Skeletal muscle tissue (tissue), 5 donors: ENCODE measurements at places on chromosomes 6 and 20. TPM values are rescaled to one million over a fixed set of nuclear protein-coding genes. Genes with fewer than 3 reads are reported as not detected.

Gene TNFRSF21
- total RNA-seq, result 9.4 TPM

Gene HAO1
- total RNA-seq, result not detected

Gene FILIP1
- total RNA-seq, result 19.3 TPM

Gene FAM83C
- not detected for total RNA-seq

Gene GSTA2
- total RNA-seq, result under 0.01 TPM

Gene FOXF2
- 0.52 TPM for total RNA-seq

Gene PBOV1
- not detected for total RNA-seq

Gene ANKRD66
- not detected for total RNA-seq

Gene ABHD16B
- total RNA-seq, result not detected

Gene LGSN
- total RNA-seq, result not detected

Gene LZTS3
- total RNA-seq, result 1.6 TPM

Gene SLC17A2
- not detected for total RNA-seq

Gene ULBP1
- total RNA-seq, result not detected

Gene SAMD5
- 2.1 TPM for total RNA-seq

Gene IRF4
- 3.1 TPM for total RNA-seq

Gene WFDC10B
- total RNA-seq, result not detected

Gene CST4
- not detected for total RNA-seq

Gene SMOC2
- 26.6 TPM for total RNA-seq

Gene GFOD1
- total RNA-seq, result 6.3 TPM

Gene SLC16A10
- 40.7 TPM for total RNA-seq

Gene TREML1
- total RNA-seq, result not detected

Gene PRDM1
- 1.6 TPM for total RNA-seq

Gene MYH7B
- total RNA-seq, result 19.3 TPM

Gene IL20RA
- total RNA-seq, result 9.9 TPM

Gene MAS1
- total RNA-seq, result under 0.01 TPM

Gene GRM4
- 1.6 TPM for total RNA-seq

Gene TAPBP
- 16.7 TPM for total RNA-seq

Gene TGM3
- total RNA-seq, result under 0.01 TPM

Gene SPATS1
- not detected for total RNA-seq

Gene HLA-DOB
- not detected for total RNA-seq

Gene KHDC1L
- not detected for total RNA-seq

Gene ZBTB12
- total RNA-seq, result 6.3 TPM

Gene OPRL1
- 0.52 TPM for total RNA-seq

Gene VSX1
- not detected for total RNA-seq

Gene FBXO30
- 14.1 TPM for total RNA-seq

Gene C20orf204
- total RNA-seq, result 0.52 TPM

Gene TRIM40
- total RNA-seq, result not detected

Gene HLA-DOA
- 1.0 TPM for total RNA-seq

Gene LAMA5
- 14.1 TPM for total RNA-seq

Gene MYB
- 0.52 TPM for total RNA-seq

Gene FHL5
- total RNA-seq, result 2.1 TPM

Gene PLEKHG1
- 13.6 TPM for total RNA-seq

Gene HLA-DQB1
- total RNA-seq, result 7.8 TPM

Gene FAM162B
- 4.7 TPM for total RNA-seq

Gene SLC35F1
- total RNA-seq, result 3.1 TPM

Gene ROMO1
- total RNA-seq, result 103 TPM

Gene THEMIS
- under 0.01 TPM for total RNA-seq

Gene ARFGEF3
- total RNA-seq, result 1.0 TPM
